ENCODE measurements at places on chromosomes 5 and 9.

- no peak for DNase-seq
Observed at GRCh38 chr9:11319538-11319937, 706.7 kb upstream of the PTPRD start.

GRCh38 chr5:10685115-10685521 lies 75.9 kb downstream of the DAP start:
- DNase-seq, result no peak

GRCh38 chr5:73136055-73136562 lies 15.7 kb downstream of the TMEM171 start:
- DNase-seq, result no peak

DNA sequence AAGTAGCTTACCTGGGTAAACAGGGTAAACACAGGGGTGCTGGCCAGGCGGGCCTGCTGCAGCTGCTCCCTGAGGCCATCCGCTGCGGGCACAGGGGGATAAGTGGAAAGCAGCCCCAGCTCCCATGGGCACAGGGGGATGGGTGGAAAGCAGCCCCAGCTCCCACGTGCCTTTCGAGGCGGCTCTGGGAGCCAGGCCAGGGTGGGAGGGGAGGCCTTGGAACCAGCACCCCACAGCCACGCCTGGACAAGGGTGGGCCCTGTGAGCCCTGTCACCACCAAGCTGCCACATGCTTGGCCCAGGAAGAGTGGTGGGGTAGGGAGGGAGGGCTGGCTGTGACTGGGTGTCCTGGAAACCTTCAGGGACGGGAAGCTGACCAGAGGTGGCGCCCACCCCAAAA lies 7.8 kb upstream of the CARD9 start:
- DNase-seq, result no peak

DNA sequence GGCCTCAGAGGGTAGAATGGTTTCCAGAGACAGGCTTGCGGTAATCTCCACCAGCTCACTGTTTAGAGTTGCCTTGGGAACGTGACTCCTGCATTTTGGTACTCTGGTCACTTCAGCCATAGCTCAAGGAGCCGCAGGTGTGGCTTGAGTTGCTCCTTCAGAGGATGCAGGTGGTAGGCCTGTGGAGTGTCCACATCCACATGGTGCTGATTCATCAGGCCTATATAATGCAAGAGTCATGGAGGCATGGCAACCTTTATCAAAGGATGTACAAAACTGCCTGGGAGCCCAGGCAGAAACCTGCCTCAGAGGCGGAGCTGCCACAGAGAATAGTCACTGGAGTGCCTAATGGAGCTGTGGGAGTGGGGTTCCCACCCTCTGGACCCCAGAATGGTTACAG lies 114.2 kb downstream of the ANXA1 start:
- DNase-seq, result no peak

DNA sequence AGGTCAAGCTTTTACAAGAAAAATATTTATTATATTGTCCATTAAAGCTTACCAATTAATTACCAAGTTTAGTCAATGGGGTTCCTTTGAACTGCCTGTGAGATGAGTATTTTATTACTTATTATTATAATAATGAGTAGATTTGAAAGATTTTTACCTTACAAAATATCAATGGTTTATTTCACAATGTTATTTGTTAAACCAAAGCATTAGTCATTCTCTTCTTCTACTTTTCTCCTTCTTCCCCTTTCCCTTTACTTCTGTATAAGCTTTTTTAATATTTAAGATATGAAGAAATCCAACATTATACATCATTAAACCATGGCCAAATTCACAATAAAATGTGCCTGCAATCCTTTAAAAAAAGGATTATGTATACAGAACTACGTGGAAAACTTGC lies 369.5 kb downstream of the ARL15 start:
- no peak for DNase-seq

DNA sequence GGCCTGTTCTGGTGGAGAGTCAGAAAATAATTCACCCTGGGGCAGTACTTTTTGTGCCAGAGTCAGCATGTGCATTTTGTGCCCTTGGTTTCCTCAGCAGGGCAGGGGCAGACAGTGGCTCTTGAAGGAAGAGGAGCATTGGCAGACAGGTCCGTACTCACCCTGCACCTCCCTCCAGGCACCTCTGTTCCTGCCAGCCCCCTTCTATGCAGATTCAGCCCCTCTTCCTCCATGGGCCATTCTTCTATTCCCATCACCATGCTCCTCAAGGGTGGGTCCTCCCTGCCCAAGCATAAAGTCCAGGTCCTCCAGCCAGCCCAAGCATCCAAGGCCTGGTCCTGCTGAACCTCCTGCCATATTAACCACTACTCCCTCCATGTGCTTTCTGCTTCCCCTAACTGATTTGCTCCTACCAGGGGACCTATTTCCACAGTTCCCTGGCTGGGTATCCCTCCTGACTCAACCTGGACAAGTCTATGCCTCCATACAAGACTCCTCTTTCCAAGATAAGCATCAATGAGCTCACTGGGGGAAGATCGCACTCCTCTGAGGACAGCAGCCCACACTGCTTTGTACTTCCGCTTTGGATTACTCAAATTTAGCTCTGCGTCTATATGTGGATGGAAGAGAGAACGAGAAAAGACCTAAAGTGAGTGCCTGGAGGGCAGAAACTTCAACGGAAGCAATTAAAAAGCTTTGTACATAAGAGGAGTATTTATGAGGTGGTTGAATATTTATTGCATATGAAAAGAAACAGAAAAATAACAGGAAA lies 9.3 kb upstream of the ACSL6 start:
- no peak for DNase-seq

GRCh38 chr5:58071566-58071965 lies 388.3 kb downstream of the PLK2 start:
- DNase-seq, result no peak

GRCh38 chr9:109791003-109791677 lies 11.1 kb downstream of the PALM2AKAP2 start:
- DNase-seq, result no peak

GRCh38 chr5:68818057-68818695 lies 275.6 kb upstream of the SLC30A5 start:
- no peak for DNase-seq

GRCh38 chr5:122367456-122367855 lies 55.4 kb downstream of the SNCAIP start:
- no peak for DNase-seq

GRCh38 chr5:32201122-32201753 lies 27.1 kb upstream of the GOLPH3 start:
- DNase-seq, result no peak

DNA sequence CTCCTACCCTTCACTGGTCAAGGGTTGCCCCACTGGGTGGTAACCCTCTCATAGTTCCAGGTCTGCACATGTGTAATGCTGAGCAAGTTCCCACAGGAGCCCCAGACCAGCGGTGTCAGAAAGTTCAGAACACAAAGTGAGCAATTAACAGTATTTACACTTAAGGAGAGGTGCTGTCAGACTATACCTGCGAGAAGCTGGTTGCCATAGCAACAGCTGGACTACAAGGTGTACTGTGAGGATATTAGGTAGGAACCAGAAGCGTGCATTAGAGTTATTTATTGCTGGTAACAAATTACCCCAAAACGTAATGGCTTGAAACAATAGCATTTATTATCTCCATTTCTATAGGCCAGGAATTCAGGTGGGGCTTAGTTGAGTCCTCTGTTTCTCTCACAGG lies 317.0 kb upstream of the RPS23 start:
- no peak for DNase-seq

GRCh38 chr5:55066277-55066676 lies 36.2 kb upstream of the GZMA start:
- no peak for DNase-seq

GRCh38 chr5:131563434-131564228 lies 71.4 kb downstream of the RAPGEF6 start:
- DNase-seq, result no peak

DNA sequence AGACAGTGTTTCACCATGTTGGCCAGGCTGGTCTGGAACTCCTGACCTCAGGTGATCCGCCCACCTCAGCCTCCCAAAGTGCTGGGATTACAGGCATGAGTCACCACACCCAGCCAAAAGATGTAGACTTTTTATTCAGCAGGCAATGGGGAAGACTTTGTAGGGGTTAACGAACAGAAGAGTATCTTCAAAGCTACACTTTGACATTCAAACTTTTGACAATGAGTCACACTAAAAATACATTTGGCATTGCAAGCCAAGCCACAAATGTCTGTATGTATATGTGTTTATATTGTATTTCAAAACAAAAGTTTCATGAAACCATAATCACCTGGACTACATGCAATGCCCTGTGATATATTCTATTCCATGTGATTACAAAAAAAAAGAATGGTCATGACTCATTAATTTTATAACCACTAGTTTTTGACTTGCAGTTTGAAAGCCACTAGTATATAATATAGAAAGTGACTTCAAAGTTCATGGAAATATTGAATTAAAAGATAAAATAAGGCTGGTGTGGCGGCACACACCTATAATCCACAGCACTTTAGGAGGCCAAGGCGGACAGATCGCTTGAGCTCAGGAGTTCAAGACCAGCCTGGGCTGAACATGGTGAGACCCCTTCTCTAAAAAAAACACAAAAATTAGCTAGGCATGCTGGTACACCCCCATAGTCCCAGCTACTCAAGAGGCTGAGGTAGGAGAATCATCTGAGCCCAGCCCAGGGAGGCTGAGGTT lies 8.3 kb downstream of the DIMT1 start:
- DNase-seq, result no peak

- no peak for DNase-seq
Observed at GRCh38 chr9:29289365-29289764, 1716.1 kb upstream of the C9orf72 start.

DNA sequence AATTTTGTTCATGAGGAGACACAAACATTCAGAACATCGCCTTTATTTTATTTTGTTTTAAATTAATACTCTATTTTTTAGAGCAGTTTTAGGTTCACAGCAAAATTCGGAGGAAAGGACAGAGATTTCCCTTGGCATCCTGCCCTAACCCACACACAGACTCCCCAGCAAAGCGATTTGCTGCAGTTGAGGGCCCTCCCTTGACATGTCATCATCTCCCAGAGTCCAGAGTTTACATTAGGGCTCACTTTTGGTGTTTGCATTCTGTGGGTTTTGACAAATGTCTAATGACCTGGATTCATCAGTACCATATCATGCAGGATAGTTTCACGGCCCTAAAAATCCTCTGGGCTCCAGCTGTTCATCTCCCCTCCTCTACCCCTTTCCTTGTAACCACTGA lies 33.6 kb upstream of the COL5A1 start:
- no peak for DNase-seq

GRCh38 chr9:130432362-130432761 lies 12.4 kb upstream of the ASS1 start:
- DNase-seq, result no peak

DNA sequence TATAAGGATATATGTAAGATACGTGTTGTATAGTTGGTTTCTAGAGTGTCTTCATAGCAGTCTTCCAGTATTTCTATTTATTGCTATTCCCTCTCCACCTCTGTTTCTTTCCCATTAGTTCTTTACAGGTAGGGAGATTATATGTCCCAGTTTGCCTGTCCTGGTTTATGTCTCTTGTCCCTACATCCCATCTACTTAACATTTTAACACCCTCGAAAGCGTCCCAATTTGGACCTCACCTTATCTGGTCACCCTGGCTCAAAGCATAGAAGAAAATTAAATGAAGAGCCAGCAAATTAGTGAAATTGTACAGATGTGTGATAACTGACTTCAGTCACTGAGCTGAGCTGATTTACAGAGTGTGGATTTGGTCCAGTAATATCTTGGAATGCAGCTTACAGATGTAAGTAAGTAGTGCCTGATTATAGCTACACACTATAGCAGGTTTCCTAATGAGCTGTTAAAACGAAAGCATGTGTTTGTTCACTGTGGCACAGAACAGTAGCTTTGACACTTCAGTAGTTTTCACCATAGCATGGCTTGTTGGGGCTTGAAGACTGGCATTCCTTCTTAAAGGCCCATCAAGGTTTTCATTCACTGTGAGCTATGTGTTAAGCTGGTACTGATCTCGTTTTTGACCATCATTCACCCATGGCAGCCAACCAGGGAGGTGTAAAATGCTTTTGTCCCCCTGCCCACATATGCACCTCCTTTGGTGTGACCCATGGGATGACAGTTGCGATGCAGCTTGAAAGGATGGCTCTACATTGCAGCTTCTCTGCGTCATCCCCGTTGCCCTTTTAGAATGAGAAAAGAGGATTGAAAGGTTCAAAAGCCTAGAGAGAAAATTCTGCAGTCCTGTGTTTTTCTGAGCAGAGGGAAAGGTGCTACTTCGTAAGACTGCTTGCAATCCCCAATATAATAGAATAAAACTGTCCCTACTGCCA lies 192.1 kb upstream of the DMRT1 start:
- DNase-seq, result no peak

DNA sequence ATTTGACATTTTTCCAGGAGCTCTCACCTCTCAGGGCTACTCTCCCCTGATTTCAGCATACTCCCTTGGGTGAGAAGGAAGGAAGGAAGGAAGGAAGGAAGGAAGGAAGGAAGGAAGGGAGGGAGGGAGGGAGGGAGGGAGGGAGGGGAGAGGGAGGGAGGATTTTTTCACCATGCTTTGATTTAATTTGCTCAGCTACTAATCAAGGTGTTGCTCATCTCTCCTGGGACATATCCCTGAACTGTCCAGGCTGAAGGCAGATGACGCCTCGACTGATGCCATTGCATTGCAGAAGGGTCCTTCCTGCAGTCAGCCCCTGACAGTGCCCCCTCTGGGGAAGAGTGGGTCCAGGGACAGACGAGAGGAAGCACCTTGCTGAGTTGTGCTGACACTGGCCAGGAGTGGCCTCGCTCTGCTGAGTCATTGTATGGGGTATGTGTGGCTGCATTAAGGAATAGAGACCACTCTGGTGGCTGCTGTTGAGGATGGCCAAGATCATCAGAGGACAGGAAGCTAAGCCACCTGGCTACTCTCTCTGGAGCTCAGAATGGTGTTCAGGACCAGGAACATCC lies 43.6 kb upstream of the CRB2 start:
- DNase-seq, result no peak

- peak; percentile 24 for DNase-seq
Observed at GRCh38 chr9:125513668-125514413, 193.2 kb downstream of the MAPKAP1 start.

GRCh38 chr5:143086908-143087637 lies 316.4 kb downstream of the NR3C1 start:
- DNase-seq, result no peak

- DNase-seq, result no peak
Observed at GRCh38 chr9:83013867-83014605, 48.9 kb downstream of the RASEF start.

- no peak for DNase-seq
Observed at GRCh38 chr5:77262697-77263096, 52.2 kb downstream of the PDE8B start.

DNA sequence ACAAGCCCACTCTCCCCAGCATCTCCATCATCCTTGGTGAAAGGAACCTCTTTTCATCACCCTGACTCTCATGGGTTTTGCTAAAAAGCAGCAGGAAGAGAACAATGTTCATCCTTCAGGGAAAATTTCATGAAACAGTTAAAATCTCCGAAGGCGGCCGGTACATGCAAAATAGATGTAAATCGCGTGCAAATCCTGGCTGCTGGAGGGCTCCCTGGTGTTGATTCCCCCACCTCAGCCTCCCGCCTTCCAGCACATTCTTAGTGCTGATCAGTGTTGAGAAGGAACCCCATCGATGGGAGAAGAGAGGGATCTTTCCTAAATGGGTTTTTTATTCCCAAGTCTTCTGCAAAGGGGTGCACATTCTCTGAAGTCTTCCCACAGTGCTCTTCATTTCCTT lies 8.7 kb upstream of the GFI1B start:
- no peak for DNase-seq

Data from stimulated activated CD4-positive, alpha-beta T cell treated with anti-CD3 and anti-CD28 coated beads, Interleukin-4, amount 100 ng/mL, for 4 hours (primary cell).